Activated T-cell treated with anti-CD3 and anti-CD28 coated beads, Interleukin-2, amount 50 U/mL, for 4 hours (primary cell): ENCODE measurements at places on chromosomes 13 and 19. TPM values are rescaled to one million over a fixed set of nuclear protein-coding genes. Genes with fewer than 3 reads are reported as not detected.

Gene CACNA1A
- 0.16 TPM for total RNA-seq

Gene KLK2
- total RNA-seq, result not detected

Gene POU2F2
- total RNA-seq, result 123 TPM

Gene CHAF1A
- 64.3 TPM for total RNA-seq

Gene DAND5
- total RNA-seq, result not detected

Gene LILRA6
- total RNA-seq, result not detected

Gene KIR3DL1
- 0.14 TPM for total RNA-seq

Gene KCNK6
- total RNA-seq, result 9.8 TPM

Gene TTC9B
- not detected for total RNA-seq

Gene PRR12
- total RNA-seq, result 28.7 TPM

Gene OR7D2
- total RNA-seq, result 0.10 TPM

Gene CEACAM20
- not detected for total RNA-seq

Gene FFAR2
- not detected for total RNA-seq
